ENCODE measurements at places on chromosomes 2 and 18.

DNA sequence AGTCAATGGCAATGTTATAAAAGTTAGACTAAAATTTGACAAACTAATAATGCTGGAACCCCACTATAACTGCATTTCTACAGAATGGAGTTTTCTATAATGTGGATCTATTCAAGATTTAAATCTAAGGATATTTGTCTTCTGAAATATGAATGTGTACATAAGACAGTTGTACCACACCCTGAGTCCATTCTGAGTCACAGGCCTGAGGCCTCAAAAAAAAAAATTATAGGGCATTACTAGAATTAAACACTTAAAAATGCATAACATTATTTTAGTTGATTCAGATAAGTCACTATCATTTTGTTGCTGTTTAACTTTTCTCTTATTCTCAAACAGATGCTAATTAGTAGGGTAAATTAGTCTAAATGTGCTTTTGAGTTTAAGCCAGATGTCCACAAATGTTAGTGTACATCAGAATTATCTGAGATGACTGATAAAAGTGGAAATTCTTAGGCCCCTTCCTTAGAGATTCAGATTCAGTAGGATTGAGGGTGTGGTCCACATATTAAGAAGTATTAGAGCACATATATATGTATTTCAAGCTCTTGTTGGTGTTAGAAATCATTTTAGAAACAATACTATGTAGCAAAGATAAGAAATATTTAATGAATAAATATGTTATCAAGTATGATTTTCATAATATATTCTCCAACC is 42.4 kb upstream of the COL5A2 start:
- DNase-seq, result no peak
- no peaks in the 10 kb centered on the region for H3K27me3 ChIP-seq
- no peak overlapping the region for H3K4me3 ChIP-seq
- H3K27ac ChIP-seq, result no peak overlapping the region
- no peaks in the 10 kb centered on the region for H3K36me3 ChIP-seq
- no peaks in the 10 kb centered on the region for H3K4me1 ChIP-seq

DNA sequence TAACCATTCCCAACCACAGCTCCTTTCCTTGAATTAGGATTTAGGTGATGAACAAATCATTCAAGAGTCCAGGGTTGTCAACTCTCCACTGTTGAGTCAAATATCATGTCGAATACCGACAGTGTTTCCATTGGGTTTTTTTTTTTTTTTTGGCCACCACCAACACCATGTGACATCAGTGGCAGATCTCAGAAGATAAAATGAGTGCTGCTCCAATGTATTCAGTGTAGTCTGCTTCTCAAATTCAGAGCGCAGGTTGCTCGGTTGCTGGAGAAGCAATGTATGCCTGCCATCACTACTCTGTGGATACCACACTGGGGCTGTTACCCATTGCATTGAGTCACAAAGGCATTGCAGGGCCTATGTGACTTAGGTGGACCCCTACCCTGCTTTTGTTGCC is 10.8 kb upstream of the ATL2 start:
- DNase-seq, result no peak
- no peaks in the 10 kb centered on the region for H3K36me3 ChIP-seq
- no peaks in the 10 kb centered on the region for H3K27me3 ChIP-seq

- no peak overlapping the region for H3K4me3 ChIP-seq
- DNase-seq, result no peak
- no peak overlapping the region for H3K27ac ChIP-seq
Observed at GRCh38 chr2:165647409-165647808, 146.6 kb downstream of the GALNT3 start.

DNA sequence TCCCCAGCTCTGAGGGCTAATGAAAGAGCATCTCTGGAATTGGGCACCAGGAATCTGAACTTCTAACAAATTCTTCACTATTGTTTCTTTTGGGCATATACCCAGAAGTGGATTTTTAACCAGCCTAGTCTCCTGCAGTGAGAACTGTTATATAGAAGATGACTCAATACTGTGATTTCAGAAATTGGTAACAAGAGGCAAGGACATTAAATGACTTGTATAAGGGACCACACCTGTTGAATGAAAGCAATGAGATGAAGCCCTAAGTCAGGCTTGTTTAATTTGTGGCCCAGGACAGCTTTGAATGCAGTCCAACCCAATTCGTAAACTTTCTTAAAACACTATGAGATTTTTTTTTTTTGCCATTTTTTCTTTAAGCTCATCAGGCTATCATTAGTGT is 57.9 kb downstream of the EPC2 start:
- DNase-seq, result no peak
- H3K4me1 ChIP-seq, result no peaks in the 10 kb centered on the region
- no peak overlapping the region for H3K4me3 ChIP-seq
- H3K27me3 ChIP-seq, result no peaks in the 10 kb centered on the region
- H3K36me3 ChIP-seq, result peaks cover 3% of the 10 kb centered on the region

DNA sequence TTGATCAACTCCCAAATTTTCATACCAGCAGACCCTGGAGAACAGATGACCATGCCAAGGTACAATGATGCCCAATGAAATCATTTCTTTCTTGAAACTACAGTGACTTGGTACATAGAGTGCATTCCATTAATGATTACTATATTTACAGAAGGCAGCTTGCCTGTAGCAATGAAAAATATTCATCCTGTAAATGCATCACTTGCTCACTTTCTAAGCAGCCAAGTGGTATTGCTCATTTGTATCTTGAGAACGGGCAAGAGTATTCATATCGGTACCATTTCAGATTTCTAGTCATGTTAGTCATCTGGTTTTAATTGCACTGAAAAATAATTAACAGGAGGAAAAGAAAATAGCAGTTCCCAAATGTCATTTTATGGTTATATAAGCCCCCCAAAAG is 59.6 kb downstream of the VIL1 start:
- no peak for DNase-seq
- H3K27me3 ChIP-seq, result no peaks in the 10 kb centered on the region
- H3K36me3 ChIP-seq, result peaks cover 10% of the 10 kb centered on the region
- H3K4me3 ChIP-seq, result no peak overlapping the region
- H3K4me1 ChIP-seq, result no peaks in the 10 kb centered on the region

DNA sequence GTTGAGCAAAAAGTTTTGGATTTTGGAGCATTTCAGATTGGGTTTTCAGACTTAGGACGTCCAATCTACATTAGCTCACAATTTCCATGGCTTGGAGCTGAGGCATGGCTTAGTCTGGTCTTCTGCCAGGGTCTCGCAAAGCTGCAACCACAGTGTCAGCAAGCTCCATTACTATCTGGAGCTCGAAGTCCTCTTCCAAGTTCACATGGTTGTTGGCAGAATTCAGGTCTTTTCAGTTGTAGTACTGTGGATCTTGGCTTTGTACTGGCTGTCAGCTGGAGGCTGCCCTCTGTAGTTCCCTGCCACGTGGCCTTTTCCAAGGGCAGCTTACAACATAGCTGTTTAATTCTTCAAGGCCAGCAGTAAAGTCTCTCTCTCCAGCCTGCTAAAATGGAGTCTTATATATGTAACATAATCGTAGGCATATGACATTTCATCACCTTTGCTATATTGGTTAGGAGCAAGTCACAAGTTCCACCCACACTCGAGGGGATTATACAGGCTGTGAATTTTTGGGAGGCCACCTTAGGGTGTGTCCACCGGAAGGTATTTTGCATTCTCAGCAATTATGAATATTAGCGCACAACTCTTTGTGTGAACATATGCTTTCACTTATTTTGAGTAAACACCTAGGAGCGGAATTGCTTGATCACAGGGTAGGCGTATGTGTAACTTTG is 41.5 kb upstream of the EPC2 start:
- H3K4me3 ChIP-seq, result no peak overlapping the region
- no peaks in the 10 kb centered on the region for H3K36me3 ChIP-seq
- peaks cover 2% of the 10 kb centered on the region for H3K4me1 ChIP-seq
- H3K27ac ChIP-seq, result no peak overlapping the region

DNA sequence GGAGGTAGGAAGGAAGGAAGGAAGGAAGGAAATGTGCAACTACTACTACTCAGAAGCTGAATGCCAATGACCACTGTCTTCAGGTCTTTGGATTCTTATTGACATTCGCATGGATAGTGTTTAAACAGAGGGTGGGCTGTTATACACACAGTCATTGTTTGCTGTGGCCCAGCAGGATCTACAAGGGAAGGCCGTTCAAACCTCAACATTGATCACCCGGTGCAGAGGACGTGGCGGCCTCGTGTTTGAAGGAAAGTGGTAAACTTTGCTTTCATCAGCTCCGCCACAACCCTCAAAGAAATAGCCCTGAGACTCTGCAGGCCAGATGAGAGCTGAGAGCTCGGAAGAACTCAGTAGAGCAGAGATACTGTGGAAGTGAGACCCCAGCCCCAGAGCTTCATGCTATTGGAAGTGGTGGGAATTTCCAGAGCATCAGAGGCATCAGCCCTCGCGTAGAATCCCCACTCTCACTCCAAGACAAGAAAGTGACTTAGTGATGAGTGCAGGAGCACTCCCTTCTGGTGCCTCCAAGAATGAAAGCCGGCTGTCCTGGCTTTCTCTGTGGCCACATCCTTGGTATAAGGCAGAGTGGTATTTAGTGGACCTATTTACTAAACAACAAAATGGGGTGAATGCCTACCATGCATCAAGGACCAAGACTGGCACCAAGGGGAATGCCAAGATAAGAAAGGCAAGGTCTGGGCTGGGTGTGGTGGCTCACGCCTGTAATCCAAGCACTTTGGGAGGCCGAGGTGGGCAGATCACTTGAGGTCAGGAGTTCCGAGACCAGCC is 10.1 kb upstream of the ROCK2 start:
- H3K27me3 ChIP-seq, result no peaks in the 10 kb centered on the region
- no peak overlapping the region for H3K27ac ChIP-seq
- DNase-seq, result no peak
- H3K36me3 ChIP-seq, result no peaks in the 10 kb centered on the region

- no peaks in the 10 kb centered on the region for H3K4me1 ChIP-seq
- no peak overlapping the region for H3K27ac ChIP-seq
- H3K27me3 ChIP-seq, result no peaks in the 10 kb centered on the region
- H3K36me3 ChIP-seq, result no peaks in the 10 kb centered on the region
Observed at GRCh38 chr2:195313962-195314361, 343.1 kb upstream of the SLC39A10 start.

GRCh38 chr2:138720035-138720838 is 60.0 kb downstream of the NXPH2 start:
- no peak overlapping the region for H3K4me3 ChIP-seq
- no peak for DNase-seq
- no peaks in the 10 kb centered on the region for H3K27me3 ChIP-seq
- H3K27ac ChIP-seq, result no peak overlapping the region

DNA sequence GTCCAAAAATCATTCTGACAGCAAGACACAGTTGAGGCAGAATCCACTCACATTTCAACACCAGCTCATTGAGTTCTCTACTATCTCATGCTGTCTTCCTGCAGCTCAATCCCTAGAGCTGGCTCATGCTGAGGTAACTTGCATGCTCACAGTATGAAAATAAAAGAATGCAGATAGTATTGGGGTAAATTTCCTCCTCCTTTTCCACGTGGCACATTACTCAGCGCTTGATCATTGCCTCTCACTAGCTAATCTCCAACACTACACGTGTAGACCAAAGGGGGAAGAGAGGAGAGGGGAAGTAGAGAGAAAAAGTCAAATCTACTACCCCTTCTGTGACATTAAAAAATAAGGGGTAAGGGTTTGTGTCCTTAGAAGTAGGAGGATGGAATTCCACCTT is 300.6 kb downstream of the AFF3 start:
- no peak overlapping the region for H3K4me3 ChIP-seq
- no peak overlapping the region for H3K27ac ChIP-seq
- no peaks in the 10 kb centered on the region for H3K27me3 ChIP-seq
- H3K4me1 ChIP-seq, result no peaks in the 10 kb centered on the region
- no peaks in the 10 kb centered on the region for H3K36me3 ChIP-seq
- DNase-seq, result no peak

GRCh38 chr2:8472545-8473323 is 209.1 kb upstream of the ID2 start:
- no peak overlapping the region for H3K4me3 ChIP-seq
- DNase-seq, result no peak
- no peak overlapping the region for H3K27ac ChIP-seq

DNA sequence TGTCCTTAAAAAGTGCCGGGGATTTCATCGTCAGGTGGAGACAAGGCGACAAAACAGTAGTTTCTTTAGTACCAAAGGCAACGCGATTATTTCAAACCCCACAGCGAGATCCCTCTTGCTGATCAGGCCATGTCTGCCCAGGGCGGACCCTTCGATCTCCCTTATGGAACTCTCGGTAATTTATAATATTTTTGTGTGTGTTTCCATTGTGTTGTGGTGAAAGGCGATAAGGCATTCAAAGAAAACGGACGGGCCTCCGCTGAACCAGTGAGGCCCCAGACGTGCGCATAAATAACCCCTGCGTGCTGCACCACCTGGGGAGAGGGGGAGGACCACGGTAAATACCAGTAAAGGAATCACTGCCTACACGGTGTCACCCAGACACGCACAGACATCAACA is 1.4 kb upstream of the GAD1 start:
- H3K36me3 ChIP-seq, result no peaks in the 10 kb centered on the region
- no peak for DNase-seq
- no peak overlapping the region for H3K4me3 ChIP-seq
- H3K27ac ChIP-seq, result no peak overlapping the region
- peaks cover 36% of the 10 kb centered on the region for H3K27me3 ChIP-seq
- peaks cover 17% of the 10 kb centered on the region for H3K4me1 ChIP-seq

Measured in neuronal stem cell (in vitro differentiated cells).